SW480 (cell line): ENCODE measurements at places on chromosomes 3 and 15.

DNA sequence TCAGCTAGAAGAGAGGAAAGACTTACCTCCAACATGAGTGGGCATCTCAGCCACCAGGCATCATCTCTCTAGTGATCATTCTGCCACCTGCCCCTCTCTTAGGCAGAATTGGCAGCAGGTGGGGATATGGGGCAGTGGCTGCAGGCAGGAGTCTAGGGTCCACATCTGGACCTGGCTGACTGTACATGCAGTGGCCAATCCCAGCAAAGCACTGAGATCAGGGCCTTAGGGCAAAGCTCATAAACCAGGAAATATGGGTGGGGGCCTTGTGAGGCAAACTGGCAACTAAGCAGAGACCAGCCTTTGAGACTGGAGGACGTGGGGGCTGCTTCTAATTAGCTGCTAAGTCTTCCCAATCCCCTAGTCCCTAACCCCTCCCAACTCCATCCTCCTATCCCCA, 12.9 kb downstream of the POMGNT2 start:
- DNase-seq = no peak

DNA sequence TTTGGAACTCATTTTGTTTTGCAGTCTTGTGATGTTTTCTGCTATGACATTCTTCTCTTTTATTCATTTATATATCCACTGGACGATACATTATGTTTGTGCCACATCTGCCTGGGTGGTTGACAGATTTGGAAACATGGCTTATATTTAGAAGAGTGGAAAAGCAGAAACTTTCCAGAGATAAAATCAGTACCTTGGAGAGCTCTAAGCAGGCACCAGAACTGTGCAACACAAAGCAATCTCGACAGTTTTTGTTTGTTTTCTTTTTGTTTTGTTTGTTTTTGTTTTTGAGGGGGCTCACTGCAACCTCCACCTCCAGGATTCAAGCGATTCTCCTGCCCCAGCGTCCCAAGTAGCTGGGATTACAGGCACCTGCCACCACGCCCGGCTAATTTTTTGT, 45.5 kb downstream of the SYN2 start:
- DNase-seq = peak; percentile 14

DNA sequence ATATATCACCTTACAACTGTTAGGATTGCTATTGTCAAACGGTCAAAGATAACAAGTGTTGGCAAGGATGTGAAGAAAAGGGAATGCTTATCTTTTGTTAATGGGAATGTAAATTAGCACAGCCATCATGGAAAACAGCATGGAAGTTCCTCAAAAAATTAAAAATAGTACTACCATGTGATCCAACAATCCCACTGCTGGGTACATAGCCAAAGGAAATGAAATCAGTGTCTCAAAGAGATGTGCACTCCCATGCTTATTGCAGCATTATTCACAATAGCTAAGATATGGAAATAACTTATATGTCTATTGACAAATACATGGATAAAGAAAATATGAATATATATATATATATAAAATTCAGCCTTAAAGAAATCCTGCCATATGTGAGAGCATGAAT, 274.6 kb downstream of the EDEM1 start:
- no peak for DNase-seq

- DNase-seq = no peak
Observed at GRCh38 chr3:38579141-38579540, 70.3 kb downstream of the SCN5A start.

GRCh38 chr15:52370010-52370409, 74.4 kb upstream of the MYO5C start:
- no peak for DNase-seq

DNA sequence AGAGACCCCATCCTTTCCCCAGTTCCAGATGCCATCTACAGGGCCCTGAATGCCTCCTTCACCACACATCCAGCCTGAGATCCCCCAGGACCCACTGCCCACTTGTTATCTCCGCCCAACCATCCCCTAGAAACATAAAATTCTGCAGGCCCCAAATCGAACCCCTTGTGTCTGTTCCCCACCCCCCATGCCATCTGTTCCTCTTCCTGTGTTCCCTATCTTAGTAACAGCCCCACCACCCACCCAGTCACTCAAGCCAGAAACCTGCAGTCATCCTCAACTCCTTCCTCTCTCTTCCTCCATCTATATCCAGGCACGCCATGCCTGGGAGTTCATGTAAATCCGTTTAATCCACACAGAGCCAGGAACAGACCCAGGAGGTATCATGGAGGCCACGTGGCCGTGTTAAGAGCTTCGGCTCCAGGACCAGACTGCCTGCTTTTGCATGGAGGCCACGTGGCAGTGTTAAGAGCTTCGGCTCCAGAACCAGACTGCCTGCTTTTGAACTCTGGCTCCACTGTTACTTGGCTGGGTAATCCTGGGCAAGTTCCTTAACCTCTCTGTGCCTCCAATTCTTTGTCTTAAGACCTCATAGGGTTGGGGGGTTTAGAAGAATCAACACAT, 4.8 kb downstream of the CSRNP1 start:
- DNase-seq = no peak

- no peak for DNase-seq
Observed at GRCh38 chr15:69035205-69035917, 20.9 kb downstream of the NOX5 start.

DNA sequence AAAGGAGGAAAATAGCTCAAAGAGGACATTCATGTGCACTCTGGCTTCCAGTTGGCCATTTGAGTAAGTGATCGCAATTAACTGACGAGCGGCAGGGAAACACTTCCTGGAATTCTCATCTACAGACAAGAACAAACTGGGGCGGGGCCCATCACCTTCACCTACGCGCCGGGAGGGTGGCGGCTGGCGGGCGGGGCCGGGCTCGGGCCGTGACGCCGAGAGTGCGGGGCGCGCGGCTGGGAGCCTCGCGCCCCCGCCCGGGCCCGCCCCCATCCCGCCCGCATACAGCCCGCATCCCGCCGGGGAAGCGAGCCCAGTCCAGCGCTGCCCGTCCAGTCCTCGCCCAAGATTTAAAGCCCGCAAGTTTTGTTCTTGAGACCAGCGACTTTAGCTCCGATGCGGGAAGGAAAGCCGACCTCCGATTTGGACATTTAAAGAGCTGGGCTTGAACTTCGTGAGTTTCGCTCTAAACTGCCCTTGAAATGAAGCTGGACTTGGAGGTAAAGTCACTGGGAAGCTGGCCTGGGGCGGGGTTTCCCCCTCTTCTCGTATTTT, at the start of gene B3GNT5:
Gene B3GNT5, plus strand, starts transcription at position 281 of the 555 bp plus-strand sequence. CDS start 16,546 bp downstream, outside the sequence.
- DNase-seq = peak; percentile 77

DNA sequence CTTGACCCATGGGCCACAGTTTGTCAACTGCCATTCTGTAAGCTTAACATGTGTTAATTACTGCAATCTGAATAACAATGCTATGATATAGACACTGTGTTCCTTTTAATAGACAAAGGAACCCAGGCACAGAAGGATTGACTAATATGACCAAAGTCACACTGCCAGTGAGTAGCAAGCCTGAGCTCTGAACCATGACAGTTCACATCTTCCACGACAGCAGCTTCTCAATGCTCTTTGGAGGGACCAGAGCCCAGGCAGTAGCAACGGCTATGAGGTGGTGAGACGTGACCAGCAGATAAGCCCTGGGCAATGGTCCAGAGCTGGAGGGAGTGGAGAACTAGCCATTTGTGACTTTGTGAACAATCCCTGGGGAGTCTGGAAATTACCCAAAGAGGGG, 19.4 kb downstream of the CA12 start:
- no peak for DNase-seq

- DNase-seq = no peak
Observed at GRCh38 chr15:77625376-77625775, 7.3 kb downstream of the LINGO1 start.

DNA sequence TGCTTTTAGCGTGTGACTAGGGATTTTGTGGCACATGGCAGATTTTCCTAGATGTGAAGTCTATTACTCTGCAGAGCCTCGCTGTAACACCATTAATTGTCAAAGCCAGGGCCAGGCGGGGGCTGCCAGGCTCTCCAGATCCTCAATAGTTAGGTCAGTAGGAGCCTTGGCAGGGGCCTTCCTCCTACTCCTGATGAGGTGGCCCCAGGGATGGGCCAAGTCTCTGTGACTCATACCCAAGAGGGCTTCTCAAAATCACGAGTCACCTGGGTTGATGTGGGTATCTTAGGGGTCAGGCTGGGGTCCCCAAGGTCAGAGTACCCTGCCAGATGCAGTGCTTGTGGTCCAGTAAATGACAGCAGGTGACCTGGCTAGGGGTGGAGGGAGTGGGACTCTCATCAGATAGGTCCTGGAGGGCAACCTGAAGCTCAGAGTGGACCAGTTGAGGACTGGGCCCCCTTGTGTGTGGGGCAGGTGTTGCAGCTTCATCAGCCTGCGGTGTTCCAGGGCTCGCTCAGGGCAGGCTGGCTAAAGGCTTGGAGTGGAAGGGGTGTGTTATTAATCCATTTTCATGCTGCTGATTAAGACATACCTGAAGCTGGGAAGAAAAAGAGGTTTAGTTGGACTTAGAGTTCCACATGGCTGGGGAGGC, 88.5 kb upstream of the MYZAP start:
- DNase-seq = no peak

GRCh38 chr3:181487236-181487978, 224.3 kb upstream of the SOX2 start:
- no peak for DNase-seq

GRCh38 chr3:31979001-31979697, 1.9 kb downstream of the OSBPL10 start:
- DNase-seq = no peak

DNA sequence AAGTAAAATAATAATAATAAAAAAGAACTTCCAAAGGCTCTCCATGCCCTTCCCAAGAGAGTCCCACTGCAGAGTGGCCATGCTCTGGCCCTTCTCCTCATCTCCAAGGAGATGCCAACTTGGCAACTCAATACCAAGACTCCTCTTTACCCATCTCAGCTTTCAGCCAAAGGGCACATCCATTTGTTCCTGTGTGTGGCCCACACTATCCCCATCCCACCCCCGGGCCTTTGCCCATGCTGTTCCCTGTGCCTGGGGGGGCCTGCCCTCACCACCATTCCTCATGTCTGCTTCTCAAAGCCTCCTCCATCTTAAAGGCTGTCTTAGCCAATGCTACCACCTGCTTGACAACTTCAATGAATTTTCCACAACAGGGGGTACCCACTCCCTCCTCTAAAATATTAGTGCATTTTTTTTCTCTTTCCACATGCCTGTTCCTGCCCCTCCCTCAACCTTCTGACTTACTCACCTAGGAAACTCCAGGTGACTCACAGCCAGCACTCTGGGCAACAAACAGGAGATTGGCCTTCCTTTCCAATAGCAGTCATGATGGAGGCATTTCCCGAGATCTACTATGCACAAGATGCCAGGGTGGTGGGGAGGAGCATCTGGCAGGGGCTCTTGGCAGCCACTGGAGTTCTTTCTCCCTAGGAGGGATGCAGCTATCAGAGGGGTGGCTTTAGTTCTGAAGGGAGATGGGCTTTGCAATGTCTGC, 109.4 kb upstream of the SMAD3 start:
- peak; percentile 58 for DNase-seq

DNA sequence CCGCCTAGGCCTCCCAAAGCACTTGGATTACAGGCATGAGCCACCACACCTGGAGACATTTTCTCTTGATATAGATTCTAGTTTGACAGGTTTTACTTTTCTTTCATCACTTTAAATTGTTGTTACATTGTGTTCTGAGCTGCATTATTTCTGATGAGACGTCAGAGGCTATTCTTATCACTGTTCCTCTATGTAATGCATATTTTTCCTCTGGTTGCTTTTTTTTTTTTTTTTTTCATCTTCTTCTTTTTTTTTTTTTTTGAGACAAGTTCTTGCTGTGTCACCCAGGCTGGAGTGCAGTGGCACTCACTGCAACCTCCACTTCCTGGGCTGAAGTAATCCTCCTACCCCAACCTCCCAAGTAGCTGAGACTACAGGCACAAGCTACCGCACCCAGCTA, 41.2 kb downstream of the TRA2B start:
- DNase-seq = no peak

- DNase-seq = no peak
Observed at GRCh38 chr3:183208260-183208659, 44.8 kb upstream of the B3GNT5 start.

GRCh38 chr3:165983284-165983683, 146.1 kb upstream of the BCHE start:
- DNase-seq = no peak

GRCh38 chr3:189304465-189305351, 132.9 kb downstream of the TPRG1 start:
- no peak for DNase-seq

GRCh38 chr3:46289966-46290365, 47.7 kb downstream of the CCR3 start:
- no peak for DNase-seq

DNA sequence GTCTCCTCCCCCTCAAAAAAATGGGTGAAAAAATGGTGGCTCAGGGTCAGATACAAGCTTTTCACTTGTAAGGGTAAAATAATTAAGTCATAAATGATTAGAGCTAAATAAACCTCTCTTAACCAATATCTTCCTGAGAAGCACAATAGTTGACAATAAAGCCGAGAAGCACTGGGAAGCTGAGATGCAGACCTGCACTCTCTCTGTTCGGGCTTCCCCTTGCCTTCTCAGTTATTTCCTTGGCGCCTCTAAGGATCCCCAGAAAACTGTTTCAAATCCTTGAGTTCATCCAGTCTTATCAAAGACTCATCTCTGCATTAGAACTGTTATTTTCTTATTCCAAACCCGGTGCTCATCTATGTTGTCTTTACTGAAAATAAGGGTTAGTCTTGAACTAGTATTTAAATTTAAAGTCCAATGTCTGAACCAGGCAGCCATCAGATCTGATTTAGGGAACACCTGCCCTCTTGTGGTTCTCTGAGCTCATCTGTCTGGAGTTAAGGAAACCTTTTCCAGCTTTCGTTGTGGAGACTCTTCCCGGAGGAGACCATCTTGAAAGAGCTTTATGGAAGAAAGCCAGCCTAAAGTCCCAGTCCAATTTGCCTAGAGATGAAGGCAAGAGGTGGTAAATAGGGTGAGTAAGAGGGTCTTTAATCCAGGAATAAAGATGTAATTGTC, 256.4 kb upstream of the MCTP2 start:
- peak; percentile 66 for DNase-seq

GRCh38 chr15:44261007-44261706, 27.4 kb upstream of the GOLM2 start:
- DNase-seq = no peak

- peak; percentile 54 for DNase-seq
Observed at GRCh38 chr3:19945969-19946831, 697 bp upstream of the RAB5A start.

- no peak for DNase-seq
Observed at GRCh38 chr3:113000691-113001090, 9.9 kb downstream of the GTPBP8 start.

- no peak for DNase-seq
Observed at GRCh38 chr3:3281024-3281423, 101.5 kb upstream of the CRBN start.

DNA sequence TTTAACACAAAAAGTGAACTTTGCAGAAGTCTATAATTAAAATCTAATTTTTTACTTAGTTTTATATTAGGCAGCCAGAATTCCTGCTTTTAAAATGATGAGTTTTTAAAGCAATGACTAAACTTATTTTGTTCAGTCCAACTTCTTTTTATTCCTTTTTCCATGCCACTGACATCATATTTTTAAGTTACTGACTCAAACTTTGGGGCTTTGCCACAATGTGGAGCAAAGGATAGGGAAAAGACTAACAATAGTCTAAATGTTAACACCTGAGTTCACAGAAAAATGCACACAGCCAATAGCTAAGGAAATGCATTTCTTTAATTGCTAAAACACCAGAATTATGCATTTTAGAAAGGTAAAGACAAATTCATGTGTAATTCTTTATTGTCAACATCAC, 647.6 kb upstream of the DPPA4 start:
- no peak for DNase-seq
